ENCODE measurements at places on chromosomes 13 and 19.

- no peak for DNase-seq
These were observed 123.1 kb downstream of the ATP8A2 start for GRCh38 chr13:25494698-25495411.

DNA sequence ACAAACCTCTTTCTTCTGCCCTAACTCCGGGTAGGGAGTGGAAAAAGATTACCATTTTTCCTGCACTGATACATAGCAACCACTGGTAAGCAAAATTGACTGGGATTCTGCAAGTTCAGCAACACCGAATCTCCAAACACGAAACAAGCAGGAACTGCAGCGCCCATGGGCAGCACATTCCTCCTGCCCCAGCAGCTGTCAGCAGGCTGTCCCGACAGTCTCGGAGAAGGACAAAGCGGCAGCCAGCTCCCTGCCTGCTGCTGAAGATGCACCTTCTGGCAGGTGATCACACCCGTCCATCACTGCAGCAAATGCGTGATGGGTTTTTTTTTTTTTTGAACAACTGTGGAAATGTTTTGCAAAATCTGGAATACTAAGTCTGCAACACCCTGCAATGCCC is 6.7 kb downstream of the TMTC4 start:
- DNase-seq, result no peak

DNA sequence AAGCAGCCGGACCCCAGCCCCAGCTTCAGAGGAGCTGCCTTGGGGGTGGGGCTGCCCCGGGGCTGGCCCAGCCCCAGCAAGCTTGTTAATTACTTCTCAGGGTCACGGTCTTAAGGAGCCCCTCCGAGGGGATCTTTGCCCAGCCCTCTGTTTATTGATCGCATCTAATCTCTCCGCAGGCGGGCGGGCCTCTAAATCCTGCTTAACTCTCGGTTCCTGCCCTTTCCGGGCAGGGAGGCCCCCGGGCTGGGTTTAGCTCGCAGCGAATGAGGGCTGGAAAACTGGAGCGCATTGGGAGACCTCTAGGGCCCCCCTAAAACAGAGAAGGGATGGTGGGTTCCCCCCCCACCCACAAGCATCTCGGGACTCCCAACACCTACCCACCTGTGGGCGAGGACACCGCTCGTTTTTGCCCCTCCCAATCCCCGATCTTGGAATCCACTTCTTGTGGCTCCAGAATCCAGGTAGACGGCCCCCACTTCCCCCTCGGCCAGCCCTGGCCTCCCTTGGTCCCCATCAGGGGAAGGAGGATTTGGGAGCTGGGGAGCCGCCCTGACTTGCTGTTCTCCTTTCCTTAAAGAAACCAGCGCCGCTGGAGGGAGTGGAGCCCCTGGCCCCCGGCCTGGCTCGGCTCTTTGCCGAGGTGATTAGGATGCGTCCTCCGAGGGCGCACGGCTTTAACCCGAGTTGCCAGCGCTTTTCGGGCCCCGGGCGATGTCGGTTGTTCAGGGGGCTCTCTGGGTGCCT is 59.5 kb upstream of the ADGRL1 start:
- no peak for DNase-seq

DNA sequence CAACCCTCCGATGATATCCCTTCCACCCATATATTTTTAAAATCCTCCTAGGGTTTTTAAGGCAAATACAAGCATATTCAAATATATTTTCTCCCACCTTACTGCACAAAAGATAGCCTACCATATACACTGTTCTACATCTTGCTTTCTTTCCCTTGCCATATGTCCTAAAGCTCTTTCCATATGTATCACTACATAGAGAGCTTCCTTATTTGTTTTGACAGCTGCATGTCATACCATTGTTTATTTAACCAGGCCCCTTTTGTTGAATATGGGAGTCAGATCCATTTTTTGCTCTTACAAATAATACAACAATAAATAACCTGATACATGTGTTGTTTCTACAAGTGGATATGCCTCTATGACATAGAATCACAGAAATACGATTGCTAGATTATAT is 32.8 kb upstream of the WDFY2 start:
- DNase-seq, result no peak

- DNase-seq, result no peak
These were observed 41.5 kb downstream of the PDS5B start for GRCh38 chr13:32627793-32628192.

GRCh38 chr19:56145698-56146097 is 4.6 kb downstream of the ZNF444 start:
- DNase-seq, result no peak

GRCh38 chr13:20142023-20142926 is 18.6 kb downstream of the GJA3 start:
- no peak for DNase-seq

DNA sequence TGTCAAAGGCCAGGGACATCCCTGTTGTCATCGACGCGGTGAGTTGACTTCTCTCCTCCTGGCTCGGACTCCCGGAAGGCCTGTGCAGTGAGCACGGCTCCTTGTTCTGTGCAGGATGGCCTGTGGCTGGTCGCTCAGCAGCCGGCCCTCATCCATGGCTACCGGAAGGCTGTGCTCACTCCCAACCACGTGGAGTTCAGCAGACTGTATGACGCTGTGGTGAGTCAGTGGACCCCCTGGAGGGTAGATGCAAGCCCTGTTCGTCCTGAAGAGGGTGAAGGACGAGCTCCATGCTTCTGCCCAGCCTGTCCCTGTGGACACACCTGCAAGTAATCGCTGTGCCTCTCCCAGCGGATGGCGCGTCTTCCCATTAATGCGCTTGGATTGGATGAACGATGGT is 19.2 kb downstream of the NAXD start:
- DNase-seq, result no peak

- DNase-seq, result no peak
These were observed 40.4 kb downstream of the ZNF146 start for GRCh38 chr19:36255316-36255715.

DNA sequence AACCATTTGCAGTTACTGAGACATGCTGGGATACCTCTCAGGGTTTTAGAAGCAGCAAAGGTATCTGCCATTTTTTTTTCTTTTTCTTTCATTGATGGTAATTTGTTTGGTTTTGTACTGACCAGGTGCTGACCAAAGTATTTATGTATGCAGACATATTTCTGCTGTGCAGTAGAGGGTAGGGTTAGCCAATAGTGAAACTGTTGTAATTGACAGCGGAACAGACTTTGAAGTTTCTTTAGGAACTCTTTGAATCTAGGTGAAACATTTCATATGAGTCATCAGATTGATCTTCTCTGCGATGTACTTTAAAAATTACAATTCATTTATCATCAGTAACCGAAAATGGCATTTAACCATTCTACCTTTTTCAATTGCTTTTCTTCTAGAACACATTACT is 63.0 kb downstream of the ITGBL1 start:
- DNase-seq, result no peak

DNA sequence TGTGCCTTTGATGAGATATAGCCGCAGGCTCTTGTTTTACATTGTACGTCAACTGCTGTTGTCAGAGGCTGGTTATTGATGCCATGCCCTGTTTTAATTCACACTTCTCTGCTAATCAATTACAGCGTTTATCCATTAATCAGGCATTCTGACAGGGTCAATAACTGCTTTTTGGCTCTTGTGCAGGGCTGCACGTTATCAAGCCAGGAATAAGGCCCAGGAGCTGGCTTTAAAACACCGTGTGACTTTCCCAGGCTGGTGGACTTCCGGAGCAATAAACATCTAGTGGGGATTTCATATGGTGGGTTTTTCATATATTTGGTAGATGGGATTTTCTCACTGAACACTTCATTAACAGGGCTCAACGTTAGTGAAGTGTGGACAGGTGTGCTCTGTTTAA is 221.7 kb downstream of the TM9SF2 start:
- DNase-seq, result no peak
